Esophagus squamous epithelium (tissue), 5 donors: ENCODE measurements at places on chromosomes 5 and 9. TPM values are rescaled to one million over a fixed set of nuclear protein-coding genes. Genes with fewer than 3 reads are reported as not detected.

DNA sequence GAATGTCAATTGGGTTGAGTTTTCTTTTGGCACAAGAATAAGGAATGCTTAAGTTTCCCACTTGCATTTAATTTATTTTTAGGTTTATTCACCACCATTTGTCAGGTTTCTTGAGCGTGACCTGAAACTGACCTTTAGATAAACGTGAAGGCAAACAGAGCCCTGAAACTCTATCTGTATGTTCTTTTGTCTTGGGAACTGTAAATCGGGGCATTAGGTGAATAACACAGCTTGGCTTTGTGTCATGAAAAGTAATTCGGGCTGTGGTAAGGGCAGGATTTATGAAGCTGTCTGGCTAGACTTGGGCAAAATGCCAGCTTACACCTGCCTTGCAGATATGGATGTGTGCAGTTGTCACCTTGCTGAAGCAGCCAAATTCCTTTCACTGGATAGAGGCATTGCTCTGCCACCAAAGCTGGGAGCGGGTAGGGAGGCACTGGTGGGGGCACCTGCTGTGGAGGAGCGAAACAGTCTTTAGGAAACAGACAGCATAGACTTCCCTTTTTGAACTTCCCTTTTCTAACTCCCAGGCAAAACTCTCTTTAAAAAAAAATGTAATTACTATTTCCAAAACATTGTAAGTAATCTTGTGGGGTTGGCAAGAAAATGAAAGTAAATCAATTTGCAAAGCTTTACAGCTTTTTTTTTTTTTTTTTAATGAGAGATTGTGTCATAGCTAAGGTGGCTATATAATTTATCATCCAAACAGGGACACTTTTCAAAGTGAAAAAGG is 545.2 kb downstream of the CSNK1G3 start:
- no peak for DNase-seq

DNA sequence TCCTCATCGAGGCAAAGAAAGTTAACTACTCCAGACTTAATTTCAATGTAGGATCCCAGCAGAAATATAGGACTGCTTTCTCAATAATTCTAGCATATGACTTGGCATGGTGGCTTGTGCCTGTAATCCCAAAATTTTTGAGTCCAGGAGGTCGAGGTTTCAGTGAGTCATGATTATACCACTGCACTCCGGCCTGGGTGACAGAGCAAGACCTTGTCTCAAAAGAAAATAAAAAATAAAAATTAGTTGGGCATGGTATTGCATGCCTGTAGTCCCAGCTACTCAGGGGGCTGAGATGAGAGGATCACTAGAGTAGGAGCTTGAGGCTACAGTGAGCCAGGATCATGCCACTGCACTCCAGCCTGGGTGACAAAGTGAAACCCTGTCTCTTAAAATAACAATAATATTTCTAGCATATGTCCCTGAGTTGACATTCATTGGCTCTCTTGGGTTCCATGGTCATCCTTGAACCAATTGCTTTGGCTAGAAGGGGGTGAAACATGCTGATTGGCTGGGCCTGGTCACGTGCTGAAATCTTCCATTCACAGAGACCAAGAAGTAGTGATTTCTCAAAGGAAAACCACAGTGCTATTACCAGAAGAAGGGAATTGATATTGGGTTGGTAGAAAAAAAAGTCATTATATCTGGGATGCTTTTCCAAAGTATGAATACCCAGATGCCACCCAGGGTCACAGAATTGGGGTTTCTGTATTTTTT is 31.6 kb upstream of the GARNL3 start:
- DNase-seq, result no peak

DNA sequence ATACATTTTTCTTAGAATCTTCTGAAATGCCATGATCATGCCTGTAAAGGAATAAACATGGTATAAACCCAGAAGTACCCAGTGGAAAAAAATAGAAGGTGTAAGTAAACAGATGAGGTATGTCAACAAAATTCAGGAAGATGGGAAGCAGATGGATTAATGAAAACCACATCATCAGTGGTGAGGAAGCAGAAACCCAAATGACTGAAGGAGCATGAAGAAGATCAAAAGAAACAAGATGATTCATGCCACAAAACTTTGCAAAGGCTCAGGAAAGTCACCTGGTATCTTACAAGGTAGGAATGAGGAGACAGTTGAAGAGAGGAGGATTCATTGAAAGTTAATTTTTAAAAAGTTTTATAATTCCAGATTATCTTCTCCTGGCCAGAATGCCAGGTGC is 132.8 kb upstream of the PAPPA start:
- no peak for DNase-seq

DNA sequence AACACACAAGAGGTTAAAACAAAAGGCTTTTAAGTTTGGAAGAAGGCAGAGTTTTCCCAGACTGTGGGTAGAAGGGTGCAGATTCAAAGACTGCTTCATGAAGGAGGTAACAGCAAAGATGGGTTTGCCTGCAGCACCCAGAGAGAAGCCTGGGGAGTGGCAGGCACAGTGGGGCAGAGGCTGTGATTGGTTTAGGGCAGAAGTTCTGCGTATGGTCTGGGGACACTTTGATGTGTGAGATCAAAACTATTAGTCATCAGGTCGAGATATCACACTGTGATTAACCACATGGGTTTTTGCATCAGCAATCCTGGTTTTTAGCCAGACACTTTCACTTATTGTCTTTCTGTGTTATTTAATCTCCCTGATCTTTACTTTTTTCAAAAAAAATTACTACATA is 188.8 kb upstream of the GLRA1 start:
- DNase-seq, result no peak

The CNTNAP3 gene
- 35.1 TPM for total RNA-seq
